CD14-positive monocyte (primary cell): ENCODE measurements at places on chromosomes 2 and 18.
A peak's percentile ranks its signal among the peaks of the same experiment; 100 is the strongest.

- DNase-seq: no peak
Measured at GRCh38 chr2:119698246-119698645, 19.2 kb downstream of the TMEM177 start.

GRCh38 chr2:190311893-190312634 lies 7.6 kb downstream of the HIBCH start:
- no peak for DNase-seq
- no peaks in the 10 kb centered on the region for H3K4me1 ChIP-seq
- no peaks in the 10 kb centered on the region for H3K27me3 ChIP-seq
- no peak overlapping the region for H3K27ac ChIP-seq

DNA sequence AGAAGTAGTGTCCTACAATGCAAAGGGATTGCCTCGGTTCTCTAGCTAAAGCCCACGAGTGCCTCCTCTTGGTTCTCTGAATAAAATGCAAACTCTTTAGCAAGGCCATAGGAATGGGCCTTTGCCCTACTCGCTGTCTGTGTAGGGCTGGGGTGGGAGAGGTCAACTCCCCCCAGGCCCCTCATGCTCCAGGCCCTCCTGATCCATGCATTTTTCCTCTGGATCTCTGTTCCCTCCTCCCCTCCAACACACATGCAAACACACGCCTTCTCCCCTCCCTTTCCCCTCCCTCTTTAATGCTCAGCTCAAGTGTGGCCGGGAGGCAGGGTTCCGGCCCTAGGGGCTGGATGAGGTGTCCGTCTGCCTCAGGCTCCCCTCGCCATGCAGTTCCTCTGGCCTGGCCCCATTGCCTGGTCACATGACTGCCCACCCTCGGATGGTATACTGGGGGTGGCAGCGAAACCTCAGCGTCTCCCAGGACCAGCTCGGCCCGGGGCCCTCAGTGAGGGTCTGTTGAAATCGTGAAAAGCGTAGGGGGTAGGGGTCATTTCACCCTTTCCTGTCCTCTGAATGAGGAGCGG lies 14.9 kb upstream of the KLF11 start:
- H3K27ac ChIP-seq: peak overlapping the region; percentile 100
- peaks cover 58% of the 10 kb centered on the region for H3K4me1 ChIP-seq
- DNase-seq: no peak

GRCh38 chr18:62988471-62988870 lies 273.1 kb downstream of the PHLPP1 start:
- no peaks in the 10 kb centered on the region for H3K4me1 ChIP-seq
- H3K27ac ChIP-seq: no peak overlapping the region
- no peak for DNase-seq
- no peaks in the 10 kb centered on the region for H3K36me3 ChIP-seq
- no peak overlapping the region for H3K4me3 ChIP-seq

- no peak for DNase-seq
- no peaks in the 10 kb centered on the region for H3K4me1 ChIP-seq
- H3K27me3 ChIP-seq: no peaks in the 10 kb centered on the region
- H3K27ac ChIP-seq: no peak overlapping the region
- H3K4me3 ChIP-seq: no peak overlapping the region
Measured at GRCh38 chr2:237097911-237098702, 12.4 kb downstream of the COPS8 start.

DNA sequence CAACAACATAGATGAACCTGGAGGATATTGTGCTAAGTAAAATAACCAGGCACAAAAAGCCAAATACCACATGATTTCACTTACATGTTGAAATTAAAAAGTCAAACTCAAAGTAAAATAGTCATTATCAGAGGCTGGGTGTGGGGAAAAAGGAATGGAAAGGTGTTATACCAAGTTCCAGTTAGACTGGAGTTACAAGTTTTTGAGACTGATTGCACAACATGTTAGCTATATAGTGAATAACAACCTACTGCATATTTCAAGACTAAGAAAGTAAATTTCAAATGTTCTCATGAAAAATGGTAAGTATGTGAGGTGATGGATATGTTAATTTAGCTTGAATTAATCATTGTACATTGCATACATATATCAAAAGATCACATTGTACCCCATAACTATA lies 116.8 kb upstream of the HNMT start:
- no peak overlapping the region for H3K27ac ChIP-seq
- peaks cover 2% of the 10 kb centered on the region for H3K27me3 ChIP-seq
- no peaks in the 10 kb centered on the region for H3K36me3 ChIP-seq

GRCh38 chr2:228688007-228688645 lies 506.6 kb upstream of the SPHKAP start:
- H3K4me3 ChIP-seq: no peak overlapping the region
- no peak for DNase-seq
